Stimulated activated CD4-positive, alpha-beta T cell treated with anti-CD3 and anti-CD28 coated beads, TNF-alpha, amount 100 ng/mL, for 24 hours (primary cell): ENCODE measurements at places on chromosomes 13 and 19.

DNA sequence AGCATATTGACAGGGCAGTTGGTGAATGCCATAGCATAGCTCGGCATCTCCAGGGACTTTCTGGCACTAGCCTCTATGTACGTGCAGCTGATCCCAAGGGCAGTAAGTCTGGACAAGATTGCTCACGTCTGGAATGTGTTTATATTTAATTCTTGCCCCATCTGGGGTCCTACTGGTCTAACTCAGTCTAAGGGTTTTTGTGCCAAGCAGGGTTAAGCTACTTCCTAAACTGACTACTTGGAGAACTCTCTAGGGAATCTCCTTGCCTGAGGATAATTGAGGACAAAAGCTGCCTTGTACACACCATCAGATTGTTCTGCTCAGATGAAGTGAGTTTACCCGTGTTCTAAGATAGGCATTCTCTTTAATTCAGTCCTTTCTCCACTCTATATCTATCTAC is 358.1 kb downstream of the MYO16 start:
- DNase-seq, result no peak

- DNase-seq, result no peak
Measured at GRCh38 chr13:27489456-27489855, 39.1 kb upstream of the MTIF3 start.

- no peak for DNase-seq
Measured at GRCh38 chr19:28472843-28473242, 740.1 kb downstream of the UQCRFS1 start.

GRCh38 chr19:17245535-17245984 is at the start of gene NR2F6:
NR2F6 (minus strand) TSS chr19:17245919; CDS start chr19:17245220, 699 bp downstream.
- DNase-seq, result no peak

DNA sequence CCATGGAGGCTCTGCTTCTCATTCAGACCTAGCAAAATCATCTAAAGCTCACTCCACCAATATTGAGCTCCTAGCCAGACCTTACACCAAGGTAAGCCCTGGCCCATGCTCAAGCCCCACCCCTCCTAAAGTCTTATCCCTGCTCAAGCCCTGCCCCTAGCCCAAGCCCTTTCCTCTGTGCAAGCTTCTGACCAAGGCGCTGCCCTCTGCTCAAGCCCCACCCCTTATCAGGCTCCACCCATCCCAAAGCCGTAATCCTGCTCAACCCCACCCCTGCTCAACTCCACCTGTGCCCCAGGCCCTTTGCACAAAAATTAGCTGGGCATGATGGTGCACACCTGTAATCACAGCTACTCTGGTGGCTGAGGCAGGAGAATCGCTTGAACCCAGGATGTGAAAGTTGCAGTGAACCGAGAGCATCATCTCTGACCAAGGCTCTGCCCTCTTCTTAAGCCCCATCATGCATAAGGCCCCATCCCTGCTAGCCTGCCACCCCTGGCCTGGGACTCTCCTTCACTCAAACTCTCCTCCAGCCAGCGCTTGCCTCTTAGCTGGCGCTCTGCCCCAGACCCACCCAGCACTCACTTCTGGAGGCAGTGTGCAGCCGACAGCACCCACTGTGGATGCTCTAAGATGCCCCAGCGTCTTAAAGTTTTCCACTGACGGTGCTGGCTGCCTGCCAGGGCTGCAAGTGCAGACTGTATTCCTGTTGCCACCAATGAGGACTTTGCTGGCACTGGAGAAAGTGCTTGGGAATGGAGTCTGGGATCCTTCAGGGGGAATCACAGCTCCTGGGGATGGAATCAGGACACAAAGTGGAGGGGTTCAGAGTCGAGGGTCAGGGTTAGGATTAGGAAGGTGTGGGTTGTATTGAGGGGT is 16.5 kb downstream of the KLK4 start:
- no peak for DNase-seq

DNA sequence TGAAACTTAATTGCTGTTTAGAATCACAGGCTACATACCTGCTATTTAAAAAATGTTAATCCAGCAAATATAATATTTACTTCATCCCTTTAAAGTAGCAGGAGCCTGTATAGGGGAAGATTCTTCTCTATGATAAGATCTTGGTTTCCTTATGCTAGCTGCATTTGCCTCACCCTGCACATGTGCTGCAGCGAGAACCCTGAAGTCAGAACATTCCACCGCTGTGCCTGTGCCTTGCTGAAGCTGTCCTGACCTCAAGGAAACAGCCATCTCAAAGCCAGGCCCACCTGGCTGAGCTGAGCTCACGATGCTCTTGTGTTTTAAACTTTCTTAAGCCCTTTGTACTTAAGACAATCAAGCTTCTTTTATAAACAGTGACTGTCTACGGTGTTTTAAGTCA is 355.0 kb upstream of the PCDH20 start:
- DNase-seq, result no peak

- DNase-seq, result no peak
Measured at GRCh38 chr13:50197705-50198104, 182.5 kb downstream of the KCNRG start.

DNA sequence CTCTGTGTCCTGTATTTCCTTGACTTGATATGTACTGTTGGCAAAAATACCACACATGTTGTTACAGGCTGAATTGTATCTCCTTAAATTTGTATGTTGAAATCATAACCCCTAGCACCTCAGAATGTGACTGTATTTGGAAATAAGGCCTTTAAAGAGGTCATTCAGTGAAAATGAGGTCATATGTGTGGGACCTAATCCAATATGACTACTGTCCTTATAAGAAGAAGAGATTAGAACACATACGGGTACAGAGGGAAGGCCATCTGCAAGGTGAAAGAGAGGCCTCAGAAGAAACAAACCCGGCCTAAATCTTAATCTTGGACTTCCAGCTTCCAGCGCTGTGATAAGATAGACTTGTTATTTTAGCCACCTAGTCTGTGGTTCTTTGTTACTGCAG is 202.5 kb downstream of the NUFIP1 start:
- DNase-seq, result no peak

DNA sequence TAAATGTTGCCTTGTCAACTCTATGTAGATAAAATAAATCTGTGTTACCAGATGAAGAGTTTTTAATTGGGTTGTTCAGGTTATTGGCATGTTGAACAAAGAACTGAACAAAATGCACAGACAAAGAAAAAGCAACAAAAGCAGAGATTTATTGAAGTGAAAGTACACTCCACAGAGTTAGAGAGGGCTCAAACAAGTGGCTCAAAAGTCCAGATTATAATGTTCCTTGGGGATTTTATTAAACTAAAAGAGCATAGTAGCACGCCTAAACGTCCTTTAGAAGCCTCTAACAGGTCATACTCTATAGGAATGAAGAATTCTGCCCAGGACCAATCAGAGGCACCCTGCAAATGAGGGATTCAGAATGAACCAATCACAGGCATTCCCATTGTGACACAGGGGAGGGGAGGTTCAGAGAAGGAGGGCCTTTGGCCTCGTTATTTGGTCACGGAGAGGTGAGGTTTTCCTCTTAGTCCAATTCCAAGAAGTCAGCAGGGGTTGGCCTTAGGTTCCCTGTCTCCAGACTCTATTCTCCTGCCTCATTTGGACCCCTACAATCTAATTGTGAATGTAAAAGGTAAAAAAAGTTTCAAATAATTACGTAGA is 12.8 kb downstream of the PSMC4 start:
- no peak for DNase-seq

- no peak for DNase-seq
Measured at GRCh38 chr13:77653301-77653700, 44.2 kb upstream of the SLAIN1 start.

DNA sequence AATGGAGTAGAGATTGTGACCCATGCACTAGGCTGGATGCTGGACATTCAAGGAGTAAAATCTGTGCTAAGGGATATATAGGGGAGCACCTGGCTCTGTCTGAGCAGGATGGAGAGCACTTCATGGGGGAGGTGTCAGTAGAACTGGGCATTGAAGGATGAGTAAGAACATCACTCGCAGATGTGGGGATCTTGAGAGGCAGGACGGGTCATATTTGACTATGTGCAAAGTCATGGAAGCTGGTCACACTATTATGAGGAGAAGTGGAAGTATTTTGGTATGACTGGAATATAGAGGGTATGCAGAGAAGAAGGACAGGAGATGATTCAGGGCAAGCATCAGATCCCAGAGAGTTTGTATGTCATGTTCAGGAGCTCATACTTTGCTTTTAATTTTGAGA is 62.9 kb upstream of the PCDH8 start:
- DNase-seq, result no peak

DNA sequence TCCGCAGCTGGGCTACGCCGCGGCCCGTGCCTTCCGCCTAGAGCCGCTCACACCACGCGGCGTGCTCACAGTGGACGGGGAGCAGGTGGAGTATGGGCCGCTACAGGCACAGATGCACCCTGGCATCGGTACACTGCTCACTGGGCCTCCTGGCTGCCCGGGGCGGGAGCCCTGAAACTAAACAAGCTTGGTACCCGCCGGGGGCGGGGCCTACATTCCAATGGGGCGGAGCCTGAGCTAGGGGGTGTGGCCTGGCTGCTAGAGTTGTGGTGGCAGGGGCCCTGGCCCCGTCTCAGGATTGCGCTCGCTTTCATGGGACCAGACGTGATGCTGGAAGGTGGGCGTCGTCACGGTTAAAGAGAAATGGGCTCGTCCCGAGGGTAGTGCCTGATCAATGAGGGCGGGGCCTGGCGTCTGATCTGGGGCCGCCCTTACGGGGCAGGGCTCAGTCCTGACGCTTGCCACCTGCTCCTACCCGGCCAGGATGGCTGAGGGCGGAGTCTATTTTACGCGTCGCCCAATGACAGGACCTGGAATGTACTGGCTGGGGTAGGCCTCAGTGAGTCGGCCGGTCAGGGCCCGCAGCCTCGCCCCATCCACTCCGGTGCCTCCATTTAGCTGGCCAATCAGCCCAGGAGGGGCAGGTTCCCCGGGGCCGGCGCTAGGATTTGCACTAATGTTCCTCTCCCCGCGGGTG is 7.4 kb downstream of the DBP start:
- no peak for DNase-seq

- no peak for DNase-seq
Measured at GRCh38 chr13:108342369-108343289, 73.1 kb downstream of the TNFSF13B start.

DNA sequence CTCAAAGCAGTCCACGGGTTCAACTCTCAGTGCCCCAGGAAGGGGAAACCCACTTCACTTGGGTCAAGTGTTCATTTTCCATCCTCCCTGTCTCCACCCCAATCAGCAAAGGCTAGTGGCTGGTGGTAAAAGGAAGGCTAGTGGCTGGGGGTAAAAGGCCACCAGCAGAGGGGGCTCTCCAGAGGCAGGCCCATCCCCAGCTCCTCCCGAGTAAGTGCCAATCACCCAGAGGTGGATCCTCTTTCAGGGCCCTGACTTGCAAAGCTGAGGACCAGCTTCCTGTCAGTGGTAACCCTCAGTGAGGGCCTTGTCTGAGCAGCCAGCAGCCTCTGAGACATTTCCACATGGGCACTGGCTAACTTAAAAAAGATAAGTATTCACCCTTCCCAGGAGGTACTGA is 22.0 kb upstream of the TPT1 start:
- no peak for DNase-seq

GRCh38 chr13:110635405-110636002 is 20.2 kb downstream of the NAXD start:
- DNase-seq, result no peak

- DNase-seq, result no peak
Measured at GRCh38 chr19:36638862-36639510, 27.7 kb downstream of the ZNF461 start.

- DNase-seq, result no peak
Measured at GRCh38 chr13:105684216-105684615, 851.2 kb downstream of the EFNB2 start.

DNA sequence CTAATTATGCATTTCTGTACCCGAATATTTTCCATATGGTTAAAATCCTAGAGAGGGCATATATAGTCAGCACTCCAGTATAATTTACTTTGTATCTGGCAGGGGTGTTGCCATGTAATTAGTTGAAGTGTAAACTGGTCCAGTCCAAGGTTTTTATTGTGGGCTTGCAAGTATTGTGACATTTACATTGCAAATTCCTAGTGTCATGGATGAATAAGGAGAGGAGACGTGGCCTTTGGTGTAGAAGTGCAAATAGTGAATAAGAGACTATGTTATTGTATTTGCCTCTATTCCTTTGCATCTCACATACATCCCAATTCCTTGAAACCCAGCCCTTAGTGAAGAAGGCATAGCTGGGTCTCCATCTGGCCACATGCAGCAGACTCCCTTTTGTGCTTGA is 330.6 kb downstream of the ATP8A2 start:
- no peak for DNase-seq

DNA sequence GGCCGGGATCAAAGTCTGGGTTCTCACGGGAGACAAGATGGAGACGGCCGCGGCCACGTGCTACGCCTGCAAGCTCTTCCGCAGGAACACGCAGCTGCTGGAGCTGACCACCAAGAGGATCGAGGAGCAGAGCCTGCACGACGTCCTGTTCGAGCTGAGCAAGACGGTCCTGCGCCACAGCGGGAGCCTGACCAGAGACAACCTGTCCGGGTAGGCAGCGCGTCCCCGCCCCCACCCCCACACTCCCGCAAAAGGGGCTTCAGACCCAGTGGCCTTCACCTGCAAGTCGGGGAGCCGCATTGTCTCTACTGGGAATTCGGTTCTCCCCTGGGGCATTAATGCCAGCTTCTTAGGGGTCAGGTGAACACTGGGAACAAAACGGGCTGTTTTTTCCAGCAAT is 114.7 kb upstream of the MCF2L start:
- no peak for DNase-seq
